ENCODE measurements at places on chromosomes 7 and 10.

DNA sequence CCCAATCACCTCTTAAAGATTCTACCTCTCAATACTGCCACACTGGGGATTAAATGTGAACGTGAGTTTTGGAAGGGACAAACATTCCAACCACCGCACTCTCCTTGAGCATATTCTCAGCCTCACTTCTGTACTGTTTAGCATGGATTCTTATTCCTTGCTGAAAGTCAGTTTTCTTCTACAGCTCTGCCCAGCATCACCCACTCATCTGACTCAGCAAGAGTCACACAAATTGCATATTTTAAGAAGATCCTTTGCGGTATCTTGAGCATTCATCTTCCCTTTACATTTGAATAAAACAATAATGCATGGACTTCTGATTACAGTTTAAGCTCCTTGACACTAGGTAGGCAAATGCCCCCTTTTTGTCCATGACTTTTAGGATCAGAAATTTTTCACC lies 251.6 kb upstream of the MKLN1 start:
- DNase-seq: no peak

DNA sequence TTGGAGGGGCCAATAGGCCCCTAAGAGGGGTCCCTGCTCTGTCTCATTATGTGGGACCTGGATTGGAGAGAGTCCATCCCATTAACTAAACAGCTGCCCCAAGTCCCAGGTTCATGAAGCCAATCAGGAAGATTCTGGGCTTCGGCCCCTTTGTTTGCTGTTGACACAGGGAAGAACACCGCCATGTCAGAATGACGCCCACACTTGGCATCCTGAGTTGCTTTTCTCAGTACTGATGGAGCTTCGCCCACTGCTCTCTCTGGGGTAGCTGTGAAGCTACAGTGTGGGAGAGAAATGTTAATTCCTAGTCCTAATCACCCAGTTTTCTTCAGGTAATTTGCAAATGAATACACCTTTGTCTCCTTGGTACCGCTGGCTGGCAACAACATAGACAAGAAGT lies 264.7 kb downstream of the GLRX3 start:
- DNase-seq: no peak

GRCh38 chr7:154480817-154481216 lies 428.6 kb downstream of the DPP6 start:
- no peak for DNase-seq

GRCh38 chr7:153930696-153931095 lies 121.5 kb upstream of the DPP6 start:
- no peak for DNase-seq

GRCh38 chr7:117098457-117098856 lies 145.2 kb downstream of the ST7 start:
- peak; percentile 66 for DNase-seq

DNA sequence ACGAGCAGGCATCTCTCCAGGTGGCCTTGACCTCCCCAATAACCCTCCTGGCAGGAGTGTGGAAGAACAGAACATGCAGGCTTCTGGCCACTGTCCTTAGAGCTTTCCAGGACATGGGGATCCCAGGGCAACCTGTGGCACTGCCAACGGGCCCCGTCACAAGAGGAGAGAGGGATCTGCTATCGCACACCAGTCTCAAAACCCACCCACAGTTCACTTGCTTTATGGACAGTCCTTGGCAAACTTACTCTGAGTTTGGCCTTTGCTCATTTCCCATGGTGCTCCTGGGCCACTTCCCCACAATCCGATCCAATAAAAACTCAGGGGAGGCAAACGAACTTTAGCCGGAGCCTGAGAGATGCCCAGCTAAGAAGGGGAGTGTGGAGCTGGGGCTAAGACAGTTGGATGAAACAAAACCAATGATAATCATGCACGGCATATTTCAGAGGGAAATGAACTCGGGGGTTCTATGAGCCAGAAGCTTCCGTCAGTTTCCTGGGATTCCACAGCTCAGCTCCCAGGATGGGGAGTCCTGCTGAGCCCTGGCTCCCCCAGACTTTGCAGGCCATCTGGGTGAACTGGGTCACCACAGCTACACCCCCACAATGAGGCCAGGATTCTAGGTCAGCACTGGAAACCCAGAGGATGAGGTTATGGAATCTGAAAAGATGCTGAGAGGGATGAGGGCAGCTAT lies 158.4 kb downstream of the NEURL1 start:
- no peak for DNase-seq

DNA sequence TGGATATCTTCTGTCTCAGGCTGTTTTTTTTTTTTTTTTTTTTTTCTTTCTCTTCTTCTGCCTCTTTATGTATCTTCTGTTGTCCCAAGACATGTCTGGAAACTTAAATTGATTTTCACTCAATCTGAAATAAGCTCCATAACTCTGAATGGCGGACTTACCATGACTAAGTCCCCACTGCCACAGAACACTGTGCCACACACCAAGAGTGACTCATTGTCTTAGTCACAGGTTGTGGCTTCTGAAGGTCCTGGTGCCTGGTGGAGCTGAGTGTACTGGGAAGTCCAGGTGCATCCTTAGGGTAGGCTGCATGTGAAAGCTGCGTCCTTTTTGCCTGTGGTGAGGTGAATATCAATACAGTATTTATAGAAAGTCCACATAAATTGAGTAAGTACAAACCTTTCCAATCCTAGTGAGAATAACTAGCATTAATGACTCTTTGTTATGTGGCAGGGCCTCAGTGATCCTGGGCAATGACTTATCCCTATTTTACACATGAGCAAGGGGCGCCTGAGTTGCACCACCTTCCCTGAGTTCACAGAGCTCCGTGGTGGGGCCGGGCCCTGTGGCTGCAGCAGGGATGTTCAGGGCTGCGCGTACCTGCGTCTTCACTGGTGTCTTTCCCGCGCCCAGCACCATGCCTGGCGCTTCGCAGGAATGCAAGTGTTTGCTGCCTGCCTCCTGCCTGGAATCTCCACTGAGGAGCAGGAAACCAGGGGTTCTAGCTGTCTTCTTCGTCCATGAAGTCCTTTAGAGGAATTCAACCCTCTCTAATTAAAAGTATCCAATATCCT lies 4.3 kb downstream of the PFKP start:
- DNase-seq: peak; percentile 50
